Activated T-cell treated with anti-CD3 and anti-CD28 coated beads, Interleukin-2, amount 50 U/mL, for 24 hours (primary cell): ENCODE measurements at places on chromosomes 5 and 9.

GRCh38 chr9:128145951-128146351 lies 3.3 kb upstream of the LCN2 start:
- DNase-seq = no peak
- no peak overlapping the region for H3K27ac ChIP-seq
- peaks cover 10% of the 10 kb centered on the region for H3K4me1 ChIP-seq
- H3K27me3 ChIP-seq = no peaks in the 10 kb centered on the region

- peaks cover 74% of the 10 kb centered on the region for H3K27me3 ChIP-seq
- DNase-seq = peak; percentile 43
- H3K4me1 ChIP-seq = peaks cover 3% of the 10 kb centered on the region
- H3K27ac ChIP-seq = no peak within 1 kb of the TSS
- no peaks in the 10 kb centered on the region for H3K36me3 ChIP-seq
Observed at GRCh38 chr5:73625944-73626811, at the start of gene ARHGEF28. TSS of gene ARHGEF28 (plus strand) at chr5:73626196. CDS start at chr5:73684852, 58,656 bp downstream.

DNA sequence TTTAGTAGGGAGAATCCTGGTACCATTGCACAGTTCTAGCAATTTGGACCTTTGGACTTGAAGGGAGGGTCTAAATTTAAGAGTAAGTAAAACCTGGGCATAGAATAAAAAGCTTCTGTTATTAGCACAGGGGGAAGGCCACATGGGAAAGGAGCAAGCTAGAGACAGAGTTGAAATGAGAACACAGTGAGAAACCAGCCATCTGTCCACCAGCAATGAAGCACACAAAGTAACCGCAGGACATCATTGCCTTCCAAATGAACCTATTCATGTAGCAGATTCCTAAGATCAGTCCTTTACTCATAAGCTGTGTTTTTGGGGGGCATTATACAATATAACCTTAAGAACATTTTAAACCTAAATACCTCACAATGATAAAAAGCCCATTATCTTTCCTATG lies 407.4 kb downstream of the HCN1 start:
- no peak overlapping the region for H3K27ac ChIP-seq
- H3K4me3 ChIP-seq = no peak overlapping the region
- no peaks in the 10 kb centered on the region for H3K4me1 ChIP-seq
- H3K36me3 ChIP-seq = no peaks in the 10 kb centered on the region

DNA sequence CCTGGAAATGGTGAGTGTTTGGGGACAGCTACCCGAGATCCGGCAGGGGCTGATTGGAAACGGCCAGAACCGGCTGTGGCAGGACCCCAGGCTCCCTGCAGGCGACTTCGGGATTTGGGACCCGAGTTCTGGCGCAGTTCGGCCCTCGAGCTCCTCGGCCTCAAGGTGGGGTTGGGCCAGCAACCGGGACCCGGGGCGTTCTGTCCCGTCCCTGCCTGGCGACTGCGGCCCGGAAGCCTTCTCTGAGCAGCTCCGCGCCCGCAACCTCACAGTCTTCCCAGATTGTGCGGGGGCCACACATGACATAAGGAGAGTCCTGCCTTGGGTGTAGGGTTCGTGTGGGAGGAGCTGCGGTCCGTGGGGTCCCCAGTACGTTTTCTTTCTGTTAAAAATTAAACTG lies 23.2 kb upstream of the NEURL1B start:
- H3K4me3 ChIP-seq = no peak overlapping the region
- H3K27ac ChIP-seq = no peak overlapping the region
- no peaks in the 10 kb centered on the region for H3K27me3 ChIP-seq
- no peak for DNase-seq

DNA sequence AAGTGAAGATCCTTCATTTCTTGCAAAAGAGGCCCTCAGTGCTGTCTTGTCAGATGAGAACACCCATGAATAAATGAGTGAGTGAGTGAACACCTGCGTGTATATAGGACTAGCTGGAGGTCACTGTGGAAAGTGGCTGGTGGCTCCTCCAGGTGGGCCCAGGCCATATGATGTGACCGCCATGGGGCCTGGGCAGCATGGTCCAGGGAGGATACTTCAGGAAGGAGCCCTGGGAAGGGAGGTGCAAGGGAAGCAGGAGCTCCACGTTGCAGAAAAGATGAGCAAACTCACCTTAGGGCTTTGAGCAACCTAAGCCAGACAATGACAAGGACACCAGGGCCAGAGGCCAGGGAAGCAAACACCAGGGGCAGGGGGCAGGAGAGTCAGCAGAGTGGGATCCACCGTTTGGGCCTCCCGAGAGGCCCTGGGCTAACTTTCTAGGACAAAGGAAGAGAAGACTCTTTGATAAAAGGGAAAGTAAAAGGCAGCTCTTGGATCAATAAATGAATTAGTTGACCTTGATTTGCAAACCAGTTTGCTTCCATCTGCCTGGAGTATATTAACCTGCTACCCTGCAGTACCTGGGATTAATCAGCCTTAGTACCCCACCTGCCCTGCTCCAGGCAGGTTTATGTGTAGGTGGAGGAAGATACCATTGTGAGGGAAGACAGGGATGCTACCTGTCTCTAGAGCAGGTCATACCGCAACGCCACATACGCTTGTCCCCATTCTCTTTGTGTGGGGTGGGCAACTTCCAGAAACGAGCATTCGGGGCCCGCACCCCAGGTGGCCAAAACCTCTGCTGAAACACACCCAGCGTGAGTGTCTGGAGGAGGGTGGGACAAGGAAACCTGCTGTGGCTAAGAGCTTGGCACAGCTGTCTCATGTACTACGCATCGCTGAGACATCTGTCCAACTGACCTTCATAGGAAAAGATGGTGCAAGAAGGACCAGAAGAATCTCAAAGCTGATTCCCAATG lies 51.4 kb upstream of the OLFM1 start:
- H3K4me1 ChIP-seq = no peaks in the 10 kb centered on the region
- H3K36me3 ChIP-seq = no peaks in the 10 kb centered on the region
- no peak for DNase-seq
- H3K27me3 ChIP-seq = peaks cover 6% of the 10 kb centered on the region
- H3K4me3 ChIP-seq = no peak overlapping the region
- no peak overlapping the region for H3K27ac ChIP-seq
